ENCODE measurements at places on chromosomes 3 and 15.

- DNase-seq = no peak
Observed at GRCh38 chr3:64763980-64764379, 76.2 kb upstream of the ADAMTS9 start.

DNA sequence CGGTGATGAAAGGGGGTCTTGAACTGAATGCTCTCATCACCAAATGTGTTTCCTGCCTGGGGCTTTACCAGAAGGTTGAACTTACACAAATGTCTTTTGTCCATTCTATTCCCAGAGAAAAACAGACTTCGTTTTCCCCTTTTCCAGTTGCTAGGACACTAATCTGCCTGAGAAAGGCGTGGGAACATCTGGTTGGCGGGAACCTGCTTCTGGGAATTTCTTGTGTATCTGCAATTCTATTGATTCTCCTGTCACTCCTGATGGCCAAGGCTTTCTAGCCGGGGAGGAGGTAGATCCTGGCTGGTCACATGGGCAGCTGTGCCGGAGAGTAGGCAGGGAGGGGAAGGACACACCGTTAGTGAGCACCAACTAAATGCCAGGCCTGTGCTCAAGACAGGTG lies 31.1 kb upstream of the CCDC174 start:
- DNase-seq = no peak

- DNase-seq = no peak
Observed at GRCh38 chr15:68812597-68813431, 7.9 kb downstream of the ANP32A start.

- no peak for DNase-seq
Observed at GRCh38 chr15:99873451-99873850, 140.2 kb upstream of the LYSMD4 start.

GRCh38 chr3:149968216-149968615 lies 2.5 kb downstream of the PFN2 start:
- no peak for DNase-seq

GRCh38 chr3:151209654-151210053 lies 6.6 kb upstream of the GPR171 start:
- DNase-seq = no peak

GRCh38 chr3:191138937-191139336 lies 60.1 kb upstream of the OSTN start:
- DNase-seq = no peak

GRCh38 chr3:140455521-140456214 lies 222.2 kb upstream of the TRIM42 start:
- DNase-seq = no peak

DNA sequence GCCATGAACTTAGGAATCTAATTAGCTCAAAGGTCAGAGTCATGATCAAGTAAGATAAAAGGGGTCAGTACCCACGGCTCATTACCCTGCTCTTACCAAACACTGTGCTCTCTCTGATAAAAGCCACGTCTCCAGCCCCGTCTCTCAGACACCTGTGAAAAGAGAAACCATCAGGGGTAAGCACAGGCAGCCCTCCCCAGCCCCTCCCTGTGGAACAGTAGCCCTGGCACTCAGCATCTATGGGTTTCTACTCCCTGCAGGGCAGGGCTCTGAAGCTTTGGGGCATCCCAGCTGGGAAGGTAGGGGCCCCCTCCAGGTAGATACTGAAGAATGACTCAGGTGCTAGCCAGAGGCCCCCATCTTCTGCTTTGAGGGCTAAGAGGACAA lies 10.5 kb downstream of the LTF start:
- DNase-seq = no peak

- no peak for DNase-seq
Observed at GRCh38 chr15:100101426-100102089, 240.2 kb downstream of the ADAMTS17 start.

GRCh38 chr15:38768970-38769369 lies 204.4 kb upstream of the RASGRP1 start:
- no peak for DNase-seq

- no peak for DNase-seq
Observed at GRCh38 chr15:70240820-70241430, 143.2 kb upstream of the TLE3 start.

DNA sequence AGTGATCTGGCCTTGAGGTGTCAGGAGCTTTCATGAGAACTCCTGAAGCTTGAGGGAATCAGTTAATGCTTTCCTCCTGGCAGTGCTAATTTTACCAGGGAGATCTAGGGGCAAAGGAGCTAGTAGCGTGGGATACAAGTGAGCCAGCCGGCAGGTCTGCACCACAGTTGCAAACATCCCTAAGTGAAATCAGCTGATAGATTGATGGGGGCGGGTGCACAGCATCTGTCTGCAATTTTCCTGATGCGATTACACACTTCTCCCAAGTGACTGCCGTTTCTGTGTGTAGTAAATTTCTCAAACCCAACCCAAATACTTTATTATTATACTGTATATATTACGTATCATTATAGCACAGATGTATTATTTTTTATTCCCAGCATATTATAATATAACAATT lies 304.5 kb downstream of the AGBL1 start:
- no peak for DNase-seq

DNA sequence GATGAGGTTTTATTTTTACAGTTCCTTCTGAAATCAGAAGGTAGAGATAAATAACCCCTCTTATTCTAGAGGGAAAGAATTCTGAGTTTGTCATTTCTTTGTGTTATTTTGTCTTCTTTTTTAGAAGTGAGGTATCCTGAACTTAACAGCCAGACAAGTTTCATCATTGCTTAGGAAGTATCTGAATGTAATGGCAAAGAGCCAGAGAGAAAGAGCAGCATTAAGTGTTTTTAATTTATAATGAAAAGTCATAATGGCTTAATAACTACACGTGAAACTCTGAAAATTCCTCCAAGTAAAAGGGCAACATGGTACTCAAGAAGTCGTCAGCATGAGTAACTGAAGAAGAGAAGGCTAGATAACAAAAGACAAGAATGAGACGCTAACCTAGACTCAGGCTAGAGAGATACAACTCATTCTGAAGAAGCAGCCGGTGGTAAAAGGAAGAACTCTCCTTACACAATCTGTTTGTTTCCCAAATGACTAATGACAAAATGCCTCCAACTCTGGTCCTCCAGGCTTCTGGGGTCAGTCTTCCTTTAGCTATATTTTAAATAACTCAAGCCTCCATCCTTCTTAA lies 116.2 kb upstream of the NECTIN3 start:
- no peak for DNase-seq

- DNase-seq = no peak
Observed at GRCh38 chr15:37103475-37104423, 3.4 kb upstream of the MEIS2 start.

DNA sequence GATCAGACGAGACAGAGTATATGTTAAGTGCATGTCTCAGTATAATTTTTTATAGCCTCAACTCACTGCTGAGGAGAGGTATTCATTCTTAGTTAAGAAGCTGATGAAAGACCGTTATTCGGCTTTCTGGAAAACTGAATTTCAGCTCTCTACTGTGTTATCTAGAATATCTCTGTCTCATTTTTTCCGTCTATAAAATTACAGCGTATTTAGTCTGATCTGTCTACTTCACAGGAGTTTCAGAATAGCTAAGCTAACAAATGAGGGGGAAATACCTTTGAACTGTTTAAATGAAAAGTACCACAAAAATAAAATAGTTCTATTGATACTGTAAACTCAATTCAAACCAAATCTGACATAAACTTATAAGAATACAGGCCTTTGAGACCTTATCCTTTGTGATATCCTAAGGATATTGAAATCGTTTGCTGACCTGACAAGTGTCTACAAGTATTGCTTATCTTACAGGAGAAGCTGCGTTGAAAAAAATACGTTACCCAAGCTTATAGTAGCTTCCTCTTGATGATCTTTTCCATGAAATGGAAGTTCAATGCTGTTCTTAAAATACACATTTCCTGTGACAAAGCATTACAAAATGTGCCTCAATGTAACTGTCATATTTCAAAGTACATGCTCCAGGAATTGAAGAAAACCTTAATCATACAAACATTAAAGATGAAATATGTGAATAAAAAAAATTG lies 104.6 kb downstream of the IL1RAP start:
- no peak for DNase-seq

- no peak for DNase-seq
Observed at GRCh38 chr3:41002104-41002503, 197.2 kb upstream of the CTNNB1 start.

DNA sequence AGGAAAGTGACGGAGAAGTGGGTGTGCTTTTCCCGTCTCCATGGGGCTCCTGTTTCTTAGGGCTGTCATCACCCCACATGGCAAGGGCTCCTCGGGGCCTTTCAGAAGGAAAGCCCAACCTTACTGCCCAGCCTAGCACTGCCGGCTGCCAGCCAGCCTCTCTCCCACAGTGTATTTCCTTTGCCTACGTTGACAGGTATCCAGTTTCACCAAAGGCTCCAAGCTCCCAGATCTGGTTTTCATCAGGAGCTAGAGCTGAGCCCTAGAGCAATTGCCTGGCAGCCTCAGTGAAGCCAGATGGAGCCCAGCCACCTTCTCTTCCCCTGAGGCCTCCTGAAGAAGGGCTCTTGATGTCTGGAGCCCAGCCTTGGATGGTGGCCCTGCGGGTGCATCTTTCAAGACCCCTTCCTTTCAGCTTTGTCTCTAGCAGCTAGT lies 20.2 kb downstream of the CRABP1 start:
- DNase-seq = no peak

DNA sequence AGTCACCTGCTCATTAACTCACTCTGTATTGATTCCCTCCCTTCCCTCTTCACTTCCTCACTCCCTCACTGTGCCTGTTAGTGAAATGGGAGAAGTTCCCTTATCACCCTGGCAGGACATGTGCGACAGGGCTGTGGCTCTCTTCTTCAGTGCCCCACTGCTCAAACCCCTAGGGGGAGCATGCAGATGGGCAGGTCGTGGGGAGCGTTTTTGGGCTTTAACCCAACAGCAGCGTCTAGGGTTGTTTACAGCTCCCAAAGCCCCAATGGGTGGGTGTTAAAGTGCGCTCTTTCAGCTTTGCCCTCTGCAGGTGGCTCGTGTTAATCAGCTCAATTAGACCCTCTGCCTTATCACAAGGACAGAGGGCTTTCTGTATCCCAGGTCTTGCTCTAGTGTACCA lies 447.8 kb upstream of the PROK2 start:
- DNase-seq = no peak
